ENCODE measurements at places on chromosomes 1 and 21.

- DNase-seq: no peak
Measured at GRCh38 chr1:93219443-93219842, 38.9 kb downstream of the CCDC18 start.

DNA sequence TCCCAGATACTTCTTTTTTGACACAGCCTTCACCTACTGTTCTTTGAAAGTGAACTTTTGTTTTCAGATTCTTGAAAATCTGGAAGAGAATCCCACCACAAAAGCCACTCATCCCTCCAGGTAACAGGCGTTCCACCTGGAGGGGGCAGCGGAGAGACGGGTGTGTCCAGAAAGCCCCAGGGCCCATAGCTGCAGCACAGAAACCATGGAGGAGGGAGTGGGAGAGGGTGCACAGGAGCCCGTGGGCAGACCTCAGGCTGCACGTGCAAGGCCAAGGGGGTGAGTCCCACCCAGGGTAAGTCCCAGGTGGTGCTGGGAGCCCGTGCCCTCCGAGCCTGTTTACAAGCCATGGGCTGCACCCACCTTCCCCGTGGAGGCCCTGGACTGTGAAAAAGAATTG lies 86.5 kb downstream of the PSMG1 start:
- DNase-seq: no peak

DNA sequence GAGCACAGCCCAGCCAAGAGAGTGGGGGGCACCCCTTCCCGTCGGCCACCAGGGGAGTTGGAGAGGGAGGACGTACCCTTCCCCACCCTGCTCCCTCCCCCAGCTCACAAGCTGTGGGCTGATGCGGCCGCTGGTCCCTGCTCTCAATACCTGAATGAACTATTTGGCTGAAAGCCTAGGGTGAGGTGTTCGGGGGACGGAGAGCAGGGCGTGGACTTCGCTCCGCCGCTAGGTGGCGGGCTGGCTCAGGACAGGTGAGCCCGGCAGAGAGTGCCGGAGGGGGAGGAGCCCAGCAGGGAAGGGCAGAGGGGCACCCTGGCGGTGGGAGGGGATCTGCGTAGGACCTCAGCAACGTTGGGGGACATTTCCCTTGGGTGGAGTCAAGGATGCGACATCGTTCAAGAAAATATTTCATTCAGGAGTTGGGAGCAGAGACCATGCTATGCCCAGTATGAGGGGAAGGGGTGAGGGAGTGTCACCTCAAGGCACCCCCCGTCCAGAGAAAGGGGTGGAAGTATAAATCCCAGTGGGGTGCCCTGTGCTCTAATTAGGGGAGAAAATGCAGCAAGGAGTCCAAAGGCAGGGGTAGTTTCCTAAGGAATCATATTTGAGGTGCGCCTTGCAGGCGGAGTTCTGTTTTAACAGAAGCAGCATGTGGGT lies 12.0 kb upstream of the RHBG start:
- no peak for DNase-seq

DNA sequence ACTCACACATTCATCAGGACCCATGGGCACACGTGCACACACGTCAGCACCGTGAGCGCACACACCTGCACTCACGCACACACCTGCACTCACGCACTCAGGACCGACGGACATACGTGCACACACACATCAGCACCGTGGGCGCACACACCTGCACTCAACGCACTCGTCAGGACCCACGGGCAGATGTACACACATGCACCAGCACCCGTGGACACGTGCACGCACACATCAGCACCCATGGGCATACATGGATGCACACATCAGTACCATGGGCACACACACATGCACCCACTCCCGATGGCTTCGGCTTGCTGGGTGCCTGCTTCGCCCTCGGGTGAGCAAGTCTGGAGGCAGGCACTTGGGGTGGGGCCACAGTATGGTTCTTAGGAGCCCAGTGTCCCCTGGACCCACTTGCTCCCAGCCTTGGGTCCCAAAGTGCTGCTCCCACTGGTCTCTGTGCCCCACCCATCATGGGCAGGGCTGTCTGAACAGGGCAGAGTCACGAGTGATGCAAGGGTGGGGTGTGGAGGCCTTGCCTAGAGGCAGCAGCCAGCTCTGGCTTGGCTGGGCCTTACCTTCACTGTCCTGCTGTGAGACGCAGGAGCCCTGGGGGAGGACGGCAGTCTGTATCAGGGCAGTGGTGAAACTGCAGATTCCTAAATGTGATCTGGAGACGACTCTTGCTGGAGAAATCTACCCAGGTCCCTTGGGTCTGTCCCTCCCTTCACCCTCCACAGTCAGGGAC lies 49.8 kb downstream of the SKI start:
- DNase-seq: no peak

- DNase-seq: no peak
Measured at GRCh38 chr21:39137248-39138178, 45.7 kb downstream of the PSMG1 start.

DNA sequence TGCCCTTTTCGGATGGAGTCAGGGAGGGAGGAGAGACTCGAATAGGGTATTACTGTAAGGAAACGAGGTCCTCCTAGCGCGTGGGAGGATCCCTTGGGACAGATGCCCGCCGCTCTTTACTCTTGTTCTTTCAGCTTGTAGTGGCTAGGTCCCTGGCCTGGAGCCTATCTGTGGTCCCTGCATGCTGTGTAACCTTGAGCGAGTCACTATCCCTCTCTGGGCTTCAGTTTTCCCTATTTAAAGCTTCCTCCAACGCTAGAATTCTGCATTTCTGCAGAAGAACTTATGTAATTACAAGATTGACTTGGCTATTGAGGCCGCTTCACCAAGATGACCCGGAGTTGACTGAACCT lies 744 bp downstream of the MIER1 start:
- no peak for DNase-seq

- DNase-seq: no peak
Measured at GRCh38 chr1:227396539-227397353, 78.5 kb upstream of the CDC42BPA start.

- no peak for DNase-seq
Measured at GRCh38 chr21:23960769-23961168, 1646.5 kb downstream of the MRPL39 start.

DNA sequence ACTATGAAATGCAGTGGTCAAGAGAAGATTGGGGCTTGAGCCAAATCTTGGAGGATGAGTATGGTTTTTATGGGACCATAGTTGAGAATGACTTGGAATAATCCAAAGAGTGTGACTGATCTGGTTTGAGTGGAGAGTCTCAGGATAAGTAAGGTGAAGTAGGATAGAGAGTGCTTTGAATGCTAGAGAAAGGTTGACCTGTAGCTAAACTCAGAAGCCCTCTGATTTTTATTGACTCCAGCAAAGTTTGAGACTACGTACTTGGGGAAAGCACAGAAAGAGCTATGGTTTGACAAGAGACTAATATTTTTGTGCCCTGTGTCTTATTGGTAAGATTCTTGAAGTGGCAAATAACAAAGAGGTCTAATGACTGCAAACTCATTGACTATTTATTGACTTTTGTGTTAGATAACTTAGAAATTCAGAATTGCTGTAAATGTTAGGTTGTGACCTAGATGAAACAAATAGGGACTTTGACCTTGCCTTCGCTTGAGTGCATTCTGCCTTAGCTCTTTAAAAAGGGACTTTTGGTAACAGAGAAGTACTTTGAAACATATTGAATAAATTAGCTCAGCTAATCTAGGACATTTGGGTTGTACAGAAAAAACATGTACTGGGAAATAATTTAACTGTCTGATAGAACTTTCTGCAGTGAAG lies 35.1 kb downstream of the UAP1 start:
- no peak for DNase-seq

- no peak for DNase-seq
Measured at GRCh38 chr21:45351526-45352275, 53.3 kb upstream of the COL18A1 start.

DNA sequence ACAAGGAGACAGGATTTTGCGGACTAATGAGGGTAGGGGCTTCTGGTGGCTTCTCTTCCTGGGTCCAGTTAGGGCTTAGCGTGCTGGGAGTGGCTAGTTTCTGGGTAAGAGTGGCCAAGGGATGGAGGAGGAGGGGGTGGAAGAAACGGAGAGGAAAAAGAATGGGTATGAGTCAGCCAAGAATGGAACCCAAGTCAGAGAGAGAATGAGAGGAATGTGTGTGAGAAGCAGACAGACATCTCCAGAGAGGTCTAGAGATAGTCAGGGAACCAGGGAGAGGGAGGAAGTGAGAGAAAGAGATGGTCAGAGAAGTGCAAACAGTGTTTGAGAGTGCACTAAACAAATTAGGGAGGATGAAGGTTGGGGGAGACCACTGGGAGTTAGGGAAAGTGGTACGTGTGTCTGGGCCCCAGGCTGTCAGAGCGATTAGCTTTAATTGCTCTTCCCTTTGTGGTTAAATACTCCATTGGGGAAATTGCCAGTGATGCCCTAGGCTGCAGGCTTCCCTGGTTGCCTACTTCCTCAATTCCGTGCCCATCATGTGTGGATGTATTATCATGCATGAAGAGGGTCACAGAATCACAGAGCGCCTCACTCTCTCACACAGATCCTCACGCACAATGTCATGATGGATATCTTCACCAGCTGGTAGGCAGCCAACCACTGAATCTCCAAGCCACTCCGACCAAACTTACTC lies 1.4 kb downstream of the PEA15 start:
- peak; percentile 86 for DNase-seq

- DNase-seq: no peak
Measured at GRCh38 chr1:47161298-47162040, 24.2 kb downstream of the CYP4A22 start.

DNA sequence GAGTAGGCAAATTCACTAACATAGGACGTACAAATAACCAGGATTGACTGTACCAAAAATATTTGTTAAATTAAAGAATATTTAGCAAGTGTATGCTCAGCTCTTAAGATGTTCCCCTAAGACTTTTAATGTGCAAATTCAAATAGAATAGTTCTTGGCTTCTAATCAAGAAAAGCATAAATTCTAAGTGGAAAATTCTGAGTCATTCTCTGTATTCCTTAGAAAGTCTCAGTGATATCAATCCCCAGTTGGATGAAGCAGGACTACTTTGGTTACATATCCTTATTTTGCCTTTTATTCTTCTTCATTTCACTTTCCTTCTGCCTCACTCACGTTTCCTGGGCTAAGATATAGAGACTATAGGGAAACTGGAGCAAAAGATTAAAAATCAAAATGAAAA lies 130.2 kb downstream of the IFI44 start:
- no peak for DNase-seq

GRCh38 chr1:219587801-219588561 lies 24.9 kb downstream of the ZC3H11B start:
- no peak for DNase-seq

GRCh38 chr1:162772571-162773154 lies 17.8 kb upstream of the HSD17B7 start:
- peak; percentile 5 for DNase-seq

GRCh38 chr1:42973286-42973685 lies 14.6 kb upstream of the SLC2A1 start:
- no peak for DNase-seq

- no peak for DNase-seq
Measured at GRCh38 chr1:154943649-154944400, 7.3 kb upstream of the PMVK start.

DNA sequence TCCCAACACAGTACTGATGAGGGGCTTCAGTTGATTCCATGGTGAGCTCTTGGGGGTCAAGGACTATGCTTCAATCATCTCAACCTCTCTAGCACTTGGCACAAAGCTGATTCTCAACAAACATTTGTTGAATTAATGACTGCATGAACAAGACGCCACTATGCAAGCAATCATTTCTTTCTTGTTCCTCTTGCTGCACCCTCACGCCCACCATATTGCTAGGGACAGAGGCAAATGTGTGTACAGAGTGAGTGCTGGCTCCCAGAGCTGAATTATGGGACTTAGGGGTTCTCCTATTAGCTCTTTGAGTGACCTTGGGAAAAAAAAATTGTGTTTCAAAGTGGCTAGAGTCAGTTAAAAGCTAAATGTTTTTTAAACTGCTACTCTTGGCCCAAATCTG lies 2.5 kb downstream of the ADAR start:
- no peak for DNase-seq

- DNase-seq: no peak
Measured at GRCh38 chr21:35428489-35428888, 379.4 kb upstream of the RUNX1 start.

- DNase-seq: no peak
Measured at GRCh38 chr1:153728305-153729066, 636 bp downstream of the INTS3 start.

GRCh38 chr1:234170622-234171021 lies 202.6 kb upstream of the COA6 start:
- DNase-seq: no peak

- DNase-seq: no peak
Measured at GRCh38 chr1:174534789-174535188, 87.0 kb downstream of the GPR52 start.

DNA sequence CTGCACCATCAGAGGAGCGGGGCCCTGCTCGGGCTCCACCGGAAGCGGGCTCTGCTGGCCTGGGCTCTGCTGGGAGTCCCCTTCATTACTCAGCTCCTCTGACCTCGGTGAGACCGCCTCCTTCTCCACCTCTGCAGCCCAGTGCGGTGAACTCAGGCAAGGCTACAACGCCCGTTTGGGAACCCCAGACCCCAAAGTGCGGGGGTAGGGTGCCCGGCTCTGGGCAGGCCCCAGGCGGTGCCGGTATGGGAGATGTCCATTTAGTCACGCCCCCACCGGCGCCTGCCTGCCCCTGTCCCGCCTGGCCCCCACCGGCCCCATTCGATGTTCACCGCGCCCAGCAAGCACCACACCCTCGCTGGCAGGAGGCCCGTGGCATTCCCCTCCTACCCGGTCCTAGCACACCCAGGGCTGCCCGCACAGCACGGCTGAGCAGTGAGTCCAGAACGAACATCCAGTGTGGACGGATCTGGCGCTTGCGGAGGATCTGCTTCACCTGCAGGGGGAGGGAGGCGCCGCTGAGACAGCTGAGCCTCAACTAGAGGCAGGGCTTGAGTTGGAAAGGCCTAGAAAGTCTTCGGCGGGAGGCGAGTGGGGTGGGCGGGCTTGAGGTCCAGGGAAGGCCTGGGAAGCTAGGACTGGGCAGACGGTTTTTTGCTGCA lies 10.0 kb downstream of the MAP3K6 start:
- no peak for DNase-seq

GRCh38 chr1:82695443-82695842 lies 894.7 kb downstream of the ADGRL2 start:
- DNase-seq: no peak

GRCh38 chr1:44377925-44378784 lies 23.1 kb upstream of the ERI3 start:
- no peak for DNase-seq

DNA sequence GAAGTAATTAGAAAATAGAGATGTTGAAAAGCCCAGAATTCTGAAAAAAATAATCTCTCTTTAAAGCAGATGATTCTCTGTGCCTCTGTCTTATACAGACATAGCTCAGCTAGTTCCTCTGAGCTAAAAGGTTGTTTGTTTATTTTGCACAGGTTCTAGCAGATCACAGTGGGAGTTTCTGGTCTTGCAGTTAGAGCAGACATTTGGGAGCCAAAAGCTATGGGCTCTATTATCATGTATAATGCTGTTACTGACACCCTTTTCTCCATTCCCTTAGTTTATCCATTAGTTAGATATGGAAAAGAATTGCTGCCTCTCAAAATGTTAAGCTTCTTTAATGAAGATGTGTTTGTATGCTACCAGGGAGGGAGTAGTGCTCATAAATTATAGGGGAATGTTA lies 20.5 kb upstream of the CD55 start:
- no peak for DNase-seq

DNA sequence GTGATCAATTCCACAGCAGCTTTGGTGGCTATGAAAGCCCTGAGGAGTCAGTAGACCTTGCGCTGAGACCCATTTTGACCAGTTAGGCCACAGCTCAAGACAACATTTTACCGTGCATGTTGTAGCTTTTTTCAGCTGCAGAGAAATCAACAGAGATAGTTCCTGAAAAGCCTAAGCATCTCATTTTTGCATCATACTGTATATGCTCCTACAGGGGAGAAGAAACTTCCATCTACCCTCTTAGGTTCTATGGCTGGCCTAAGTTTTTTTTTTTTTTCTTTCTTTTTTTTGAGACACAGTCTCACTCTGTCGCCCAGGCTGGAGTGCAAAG lies 24.8 kb upstream of the EYA3 start:
- DNase-seq: no peak
